ENCODE measurements at places on chromosomes 1 and 21.

DNA sequence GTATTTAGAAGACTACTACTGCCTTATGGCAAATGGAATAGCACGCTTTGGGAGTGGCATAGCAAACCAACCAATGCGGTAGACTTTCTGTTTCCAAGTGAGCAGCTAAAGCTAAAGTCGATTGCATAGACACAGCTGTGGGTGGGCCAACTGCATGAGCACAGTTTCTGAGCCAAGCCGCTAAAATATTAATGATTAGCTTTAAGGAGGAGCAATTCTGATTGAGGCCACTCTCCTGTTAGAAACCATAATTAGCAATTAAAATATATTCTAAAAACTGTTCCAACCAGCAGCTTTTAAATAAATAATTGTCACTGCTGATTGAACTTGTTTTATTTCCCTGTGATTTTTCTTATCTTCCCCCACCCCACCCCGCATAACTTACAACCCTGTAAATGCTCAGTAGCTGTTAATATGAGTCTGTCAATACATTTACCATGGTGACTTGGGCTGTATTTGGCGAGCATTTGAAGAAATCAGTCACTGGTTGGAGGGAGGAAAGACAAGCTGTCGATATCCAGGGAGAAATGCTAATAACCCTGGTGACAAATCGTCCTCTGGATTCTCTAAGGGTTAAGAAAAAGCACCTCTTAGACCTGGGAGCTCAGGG, 32.2 kb downstream of the RNF220 start:
- DNase-seq = no peak

- no peak for DNase-seq
Measured at GRCh38 chr1:112721966-112722524, 6.9 kb upstream of the PPM1J start.

DNA sequence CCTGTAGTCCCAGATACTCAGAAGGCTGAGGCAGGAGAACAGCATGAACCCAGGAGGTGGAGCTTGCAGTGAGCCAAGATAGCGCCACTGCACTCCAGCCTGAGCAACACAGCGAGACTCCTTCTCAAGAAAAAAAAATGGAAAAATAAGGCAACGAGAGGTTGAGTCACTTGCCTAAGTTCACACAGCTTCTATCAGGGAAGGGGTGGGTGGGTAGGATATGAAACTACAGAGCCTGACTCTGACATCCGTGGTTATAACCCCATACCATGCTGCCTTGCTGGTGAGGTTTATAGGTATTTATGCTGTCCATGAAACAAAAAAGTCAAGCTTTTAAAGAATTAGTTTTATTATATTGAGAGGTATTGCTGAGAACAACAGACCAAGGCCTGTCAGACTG, 61.5 kb upstream of the RAB4A start:
- no peak for DNase-seq

DNA sequence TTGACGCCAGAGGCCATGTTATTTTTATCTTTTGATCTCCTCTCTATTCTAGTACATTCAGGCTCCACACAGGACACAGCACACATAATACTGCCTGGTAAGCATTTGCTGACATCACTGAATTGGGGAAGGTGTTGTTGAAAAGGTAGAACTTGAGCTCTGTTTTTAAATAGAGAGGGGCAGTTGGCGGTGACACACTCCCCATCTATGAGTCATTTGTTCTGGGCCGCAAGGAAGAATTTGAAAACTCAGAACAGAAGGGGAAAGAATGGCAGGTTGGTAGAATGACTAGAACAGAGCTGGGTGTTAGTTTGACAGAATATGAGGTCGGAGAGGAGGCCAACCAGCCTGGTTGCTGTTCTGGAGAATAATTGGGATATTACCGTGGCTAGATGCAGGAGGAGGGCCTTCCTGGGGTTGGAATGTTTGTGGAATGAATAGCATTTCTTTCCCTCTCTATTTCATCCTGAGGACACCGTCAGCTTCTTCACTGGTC, 52.1 kb upstream of the ERRFI1 start:
- DNase-seq = no peak

DNA sequence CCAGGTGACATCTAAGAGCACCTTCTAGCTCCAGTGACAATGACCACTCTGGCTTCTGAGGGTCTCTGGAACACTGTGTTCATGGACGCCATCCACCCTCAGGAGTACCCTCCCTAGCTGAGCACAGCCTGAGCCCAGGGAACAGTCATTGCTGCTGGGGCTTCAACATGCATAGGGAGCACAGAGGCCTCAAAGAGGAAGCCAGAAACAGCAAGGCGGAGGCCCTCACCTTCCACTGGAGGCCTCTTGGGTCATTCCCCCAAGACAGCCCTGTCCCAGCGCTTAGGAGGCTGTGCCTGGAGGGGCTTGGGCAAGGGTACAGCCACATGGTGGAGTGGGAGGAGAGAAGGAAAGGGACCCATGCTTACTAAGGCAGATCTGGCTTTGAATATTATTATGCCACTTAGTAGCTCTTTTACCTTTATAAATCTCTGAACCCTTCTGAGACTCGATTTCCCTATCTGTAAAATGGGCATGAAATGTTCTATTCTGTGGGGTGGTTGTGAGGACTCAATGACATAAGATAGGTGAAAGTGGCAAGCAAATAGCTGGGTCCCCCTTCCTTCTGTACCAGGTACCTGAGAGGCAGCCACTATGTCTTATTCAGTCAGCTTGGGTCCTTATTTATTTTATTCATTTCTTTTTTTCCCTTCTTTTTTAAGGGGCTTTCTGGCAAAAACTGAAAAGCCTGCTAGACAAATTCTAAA, 32.8 kb downstream of the PTAFR start:
- no peak for DNase-seq

DNA sequence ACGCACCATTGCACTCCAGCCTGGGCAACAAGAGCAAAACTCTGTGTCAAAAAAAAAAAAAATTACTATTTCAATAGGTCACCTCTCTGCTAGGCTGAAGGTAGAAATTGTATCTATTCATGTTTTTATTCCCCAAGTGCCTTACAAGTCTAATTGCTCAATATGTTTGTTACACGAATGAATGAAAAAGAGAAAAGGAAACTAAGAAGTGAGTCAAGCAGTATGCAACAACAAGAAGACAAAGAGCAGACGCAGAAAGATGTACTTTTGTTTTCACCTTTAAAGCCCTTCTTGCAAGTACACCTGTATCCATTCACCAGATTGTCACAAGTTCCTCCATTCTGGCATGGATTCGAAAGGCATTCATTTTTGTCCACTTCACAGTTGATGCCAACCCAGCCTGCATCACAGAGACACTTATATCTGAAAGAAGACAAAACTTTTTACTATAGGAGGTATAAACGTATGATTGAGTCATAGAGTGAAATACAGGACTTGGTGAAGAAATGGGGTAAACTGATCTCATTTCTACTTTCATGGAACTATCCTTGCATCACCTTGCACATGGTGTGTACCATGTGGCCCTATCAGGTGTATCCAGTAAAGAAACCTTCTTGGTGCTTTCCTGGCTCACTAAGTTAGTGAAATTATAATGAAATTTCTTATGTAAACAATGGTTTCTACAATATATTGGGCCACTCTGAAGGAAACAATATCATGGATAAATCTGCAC, 57.1 kb upstream of the ADAM30 start:
- no peak for DNase-seq

DNA sequence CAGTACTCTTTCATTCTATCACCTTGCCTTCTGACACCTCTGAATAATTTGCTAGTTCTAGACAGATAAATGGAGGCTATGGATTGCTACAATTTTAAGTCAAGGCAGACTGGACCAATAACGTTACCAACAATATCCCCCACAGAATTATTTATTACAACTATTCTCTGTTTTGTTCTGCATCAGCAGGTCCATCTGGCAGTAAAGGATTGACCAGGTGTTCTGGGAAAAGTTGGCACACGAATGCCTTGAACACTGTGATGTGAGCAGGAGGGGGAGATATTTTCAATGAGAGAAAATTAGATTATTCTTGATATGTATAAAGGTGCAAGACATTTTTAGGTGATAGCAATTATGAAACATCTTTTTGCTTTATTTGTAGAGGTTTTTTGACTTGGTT, 718.8 kb upstream of the TMPRSS15 start:
- no peak for DNase-seq

DNA sequence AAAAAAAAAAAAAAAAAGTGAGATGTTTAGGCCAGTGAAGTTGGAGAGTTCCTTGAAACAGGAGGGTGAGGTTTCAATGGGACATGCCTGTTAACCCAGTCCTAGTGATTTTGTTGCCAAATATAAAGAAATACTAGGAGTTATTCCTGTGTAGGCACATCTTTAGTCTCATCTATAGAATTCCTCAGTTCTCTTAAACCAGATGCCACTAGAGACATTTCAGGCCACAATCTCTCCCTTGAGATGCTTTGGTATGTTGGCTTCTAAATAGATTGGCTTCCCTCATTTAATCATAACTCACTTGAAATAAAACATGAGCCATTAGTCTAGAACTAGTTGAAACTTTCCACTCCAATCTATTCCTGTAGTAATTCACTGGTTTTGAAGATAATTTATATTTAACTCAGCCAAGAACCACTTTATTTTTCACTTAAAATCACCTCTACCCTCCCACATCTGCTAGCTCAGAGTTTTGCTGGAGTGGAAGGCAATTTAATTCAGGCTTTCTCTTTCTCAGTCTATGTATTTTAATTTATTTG, 29.8 kb downstream of the GPR137B start:
- DNase-seq = no peak

- no peak for DNase-seq
Measured at GRCh38 chr1:30172757-30173156, 550.6 kb downstream of the MATN1 start.

- DNase-seq = no peak
Measured at GRCh38 chr1:76547916-76548315, 319.4 kb upstream of the ST6GALNAC5 start.

DNA sequence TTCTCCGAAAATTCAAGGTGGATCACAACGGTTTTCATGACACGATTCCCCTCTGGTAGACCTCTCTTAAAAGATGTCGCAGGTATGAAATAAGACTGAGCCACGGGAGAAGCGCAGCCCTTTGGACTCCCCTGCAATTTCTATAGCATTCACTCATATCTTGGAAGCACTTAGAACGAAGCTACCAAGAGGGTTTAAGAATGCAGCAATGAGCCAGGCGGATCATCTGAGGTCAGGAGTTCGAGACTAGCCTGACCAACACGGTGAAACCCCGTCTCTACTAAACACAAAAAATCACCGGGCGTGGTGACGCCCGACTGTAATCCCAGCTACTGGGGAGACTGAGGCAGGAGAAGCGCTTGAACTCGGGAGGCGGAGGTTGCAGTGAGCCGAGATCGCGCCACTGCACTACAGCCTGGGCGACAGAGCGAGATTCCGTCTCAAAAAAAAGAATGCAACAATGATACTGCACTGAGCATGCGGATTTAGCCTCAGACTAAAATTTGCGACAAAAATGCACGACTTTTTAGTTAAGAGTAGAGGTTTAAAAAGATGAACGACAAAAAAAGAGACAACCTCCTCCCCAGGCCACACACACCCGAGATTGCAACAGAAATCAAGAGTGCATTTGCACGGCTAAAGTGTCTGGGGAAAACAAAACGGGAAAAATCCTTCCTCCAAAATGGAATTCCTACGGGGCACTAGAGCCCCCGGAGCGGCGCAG, 743 bp downstream of the TOMM20 start:
- DNase-seq = no peak

DNA sequence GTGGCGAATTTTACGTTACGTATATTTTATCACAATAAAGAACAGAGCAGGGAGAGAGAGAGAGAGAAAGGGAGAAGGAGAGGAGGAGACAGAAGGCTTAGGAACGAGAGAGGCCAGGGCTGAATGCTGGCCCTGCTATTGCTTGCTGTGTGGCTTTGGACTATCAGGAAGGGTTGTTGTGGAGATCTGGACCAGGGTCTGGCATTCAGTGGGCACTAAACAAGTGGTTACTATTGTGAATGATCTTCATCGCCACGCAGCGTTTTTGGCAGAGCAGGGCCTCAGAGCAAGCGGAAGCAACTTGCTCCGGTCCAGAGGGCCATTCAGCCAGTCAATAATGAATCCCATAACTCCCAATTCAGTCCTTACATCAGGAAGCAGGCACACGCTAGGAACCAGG, 26.4 kb downstream of the PIK3C2B start:
- DNase-seq = no peak

GRCh38 chr1:8863794-8864233, 14.7 kb downstream of the ENO1 start:
- DNase-seq = no peak

DNA sequence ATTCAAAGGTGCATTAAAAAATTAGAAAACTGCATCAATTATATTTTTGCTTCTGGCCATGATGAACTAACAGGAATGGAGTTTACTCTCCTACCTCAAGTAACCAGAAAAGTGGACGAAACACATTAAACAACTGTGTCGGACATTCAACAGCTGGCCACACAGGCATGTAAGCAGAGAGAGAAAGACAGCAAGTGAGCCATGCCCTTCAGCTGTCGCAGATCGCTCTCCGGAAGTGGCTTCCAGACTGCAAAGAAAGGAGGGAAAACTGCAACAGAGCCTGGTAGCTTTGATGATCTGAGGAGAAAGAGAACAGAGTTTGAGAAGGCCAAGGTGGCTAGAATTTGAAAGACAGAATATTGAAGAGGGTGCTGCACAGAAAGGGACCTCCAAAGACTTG, 557.2 kb downstream of the MATN1 start:
- DNase-seq = no peak

- no peak for DNase-seq
Measured at GRCh38 chr1:107142140-107142542, 1.3 kb downstream of the NTNG1 start.

GRCh38 chr1:6263716-6264115, 2.8 kb upstream of the GPR153 start:
- DNase-seq = no peak

DNA sequence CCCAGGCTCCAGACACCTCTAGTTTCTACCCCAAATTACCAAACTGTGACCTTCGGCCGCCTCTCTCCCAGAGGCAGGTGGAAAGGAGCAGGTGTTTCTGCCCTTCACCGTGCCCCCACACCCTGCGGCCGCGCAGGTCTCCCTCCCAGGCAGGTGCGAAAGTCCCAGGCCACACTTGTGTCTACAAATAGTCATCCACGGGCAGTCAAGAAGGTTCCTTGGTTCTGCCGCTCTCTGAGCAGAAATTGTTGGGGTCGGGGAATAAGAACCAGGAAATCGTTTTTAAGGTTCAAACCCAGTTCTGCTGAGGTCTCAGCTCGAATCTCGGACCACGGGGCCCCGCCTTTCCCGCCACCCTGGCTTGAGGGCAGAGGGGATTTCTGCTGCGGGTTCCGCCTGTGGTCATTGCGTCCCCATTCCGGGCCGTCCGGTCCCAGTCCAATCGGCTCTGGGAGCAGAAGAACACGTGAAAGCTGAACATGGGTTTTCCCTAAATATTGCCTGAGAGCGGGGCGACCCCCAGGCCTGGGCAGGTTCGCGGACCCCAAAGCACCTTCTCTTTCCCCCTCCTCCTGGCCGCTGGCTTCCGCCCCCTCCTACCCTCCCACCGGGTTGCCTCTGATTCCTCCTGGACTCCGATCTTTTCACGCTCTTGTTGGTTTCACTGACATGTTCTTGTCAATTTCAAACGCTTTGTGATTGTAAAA, 1.2 kb upstream of the ATF3 start:
- DNase-seq = no peak

All from stimulated activated CD4-positive, alpha-beta T cell treated with anti-CD3 and anti-CD28 coated beads, Interleukin-1b, Interleukin-23, amount 100 ng/mL, for 1 hour (primary cell).